Right forelimb (tissue), 1 donor: ENCODE measurements at places on chromosomes 2 and 18.

DNA sequence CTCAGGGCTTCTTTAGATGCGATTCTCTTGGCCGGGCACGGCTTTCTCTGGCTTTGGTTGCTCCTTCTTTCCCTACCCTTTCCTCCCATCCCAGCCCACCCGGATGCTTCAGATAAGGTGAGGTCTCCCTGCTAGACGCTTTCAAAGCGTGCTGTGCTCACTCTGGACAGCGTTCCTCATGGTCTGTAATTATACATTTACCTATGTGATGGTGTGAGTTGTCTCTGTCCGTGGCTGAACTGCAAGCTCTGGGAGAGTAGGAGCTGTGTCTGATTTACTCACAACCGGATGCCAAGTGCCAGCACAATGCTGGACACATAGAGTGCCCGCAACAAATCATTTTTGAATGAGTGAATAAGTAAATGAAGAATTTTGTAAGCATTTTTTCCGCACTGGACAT is 26.8 kb upstream of the PNPT1 start:
- DNase-seq, result no peak

- DNase-seq, result no peak
Measured at GRCh38 chr2:117170897-117171296, 643.6 kb upstream of the DDX18 start.

DNA sequence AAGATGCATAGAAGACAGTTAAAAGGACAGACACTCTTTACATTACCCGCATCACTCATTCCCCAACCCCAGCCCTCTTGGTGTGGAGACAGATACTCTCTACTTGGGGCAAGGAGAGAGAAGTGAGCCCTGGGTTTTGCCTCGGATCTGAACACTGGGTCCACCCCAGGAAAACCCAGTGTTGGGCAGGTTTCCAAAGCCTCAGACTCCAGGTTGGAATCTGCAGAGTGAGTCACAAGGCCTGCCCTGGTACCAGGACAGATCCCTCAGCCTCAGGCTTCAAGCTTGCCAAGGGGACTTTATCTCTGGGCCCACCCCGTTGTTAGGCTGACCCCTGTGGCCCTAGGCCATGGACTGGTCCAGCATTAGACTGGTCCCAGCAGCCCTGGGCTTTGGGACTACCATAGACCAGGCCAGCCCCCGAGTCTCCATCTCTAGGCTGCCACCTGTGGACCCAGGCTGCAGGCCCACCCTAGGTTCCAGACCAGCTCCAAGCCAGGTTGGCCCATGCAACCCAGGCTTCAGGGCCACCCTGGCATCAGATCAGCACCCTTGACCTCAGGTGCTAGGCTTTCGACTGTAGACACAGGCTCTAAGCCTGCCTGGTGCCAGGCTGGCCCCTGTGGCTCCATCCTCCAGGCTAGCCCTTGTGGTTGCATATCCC is 112.8 kb downstream of the GULP1 start:
- no peak for DNase-seq

DNA sequence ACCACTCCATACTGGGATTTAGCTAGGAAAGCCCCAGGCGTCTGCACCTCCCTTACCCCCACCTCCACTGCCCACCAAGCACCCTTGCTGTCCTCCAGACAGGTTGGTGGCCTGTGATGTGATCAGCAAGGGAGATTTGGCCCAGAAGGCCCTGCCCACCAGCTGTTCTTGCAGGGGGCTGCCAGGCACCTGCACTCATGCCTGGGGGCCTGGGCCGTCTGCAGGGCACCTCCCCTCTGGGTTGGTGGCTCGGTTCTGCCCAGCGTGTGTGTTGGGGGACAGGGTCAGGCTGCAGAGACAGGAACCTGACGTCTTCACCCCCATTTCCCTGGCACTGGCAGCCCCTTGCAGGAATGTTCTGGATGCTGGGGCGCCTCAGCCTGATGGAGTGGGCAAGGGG is 5.8 kb downstream of the DNMT3A start:
- DNase-seq, result no peak

GRCh38 chr2:128689971-128690370 is 371.3 kb upstream of the HS6ST1 start:
- no peak for DNase-seq
